Urinary bladder (tissue), 4 donors: ENCODE measurements at places on chromosomes 11 and 22. TPM values are rescaled to one million over a fixed set of nuclear protein-coding genes. Genes with fewer than 3 reads are reported as not detected.

The APOL5 gene
- polyA plus RNA-seq: not detected

The MPPED1 gene
- 0.23 TPM for polyA plus RNA-seq

The PHOX2A gene
- polyA plus RNA-seq: 1.1 TPM

The BACE1-AS gene
- 6.0 TPM for polyA plus RNA-seq

GRCh38 chr22:42855211-42855610 is 1.9 kb downstream of the ARFGAP3 start:
- DNase-seq: no peak

- DNase-seq: no peak
Measured at GRCh38 chr11:125343718-125344131, 152.3 kb downstream of the FEZ1 start.

DNA sequence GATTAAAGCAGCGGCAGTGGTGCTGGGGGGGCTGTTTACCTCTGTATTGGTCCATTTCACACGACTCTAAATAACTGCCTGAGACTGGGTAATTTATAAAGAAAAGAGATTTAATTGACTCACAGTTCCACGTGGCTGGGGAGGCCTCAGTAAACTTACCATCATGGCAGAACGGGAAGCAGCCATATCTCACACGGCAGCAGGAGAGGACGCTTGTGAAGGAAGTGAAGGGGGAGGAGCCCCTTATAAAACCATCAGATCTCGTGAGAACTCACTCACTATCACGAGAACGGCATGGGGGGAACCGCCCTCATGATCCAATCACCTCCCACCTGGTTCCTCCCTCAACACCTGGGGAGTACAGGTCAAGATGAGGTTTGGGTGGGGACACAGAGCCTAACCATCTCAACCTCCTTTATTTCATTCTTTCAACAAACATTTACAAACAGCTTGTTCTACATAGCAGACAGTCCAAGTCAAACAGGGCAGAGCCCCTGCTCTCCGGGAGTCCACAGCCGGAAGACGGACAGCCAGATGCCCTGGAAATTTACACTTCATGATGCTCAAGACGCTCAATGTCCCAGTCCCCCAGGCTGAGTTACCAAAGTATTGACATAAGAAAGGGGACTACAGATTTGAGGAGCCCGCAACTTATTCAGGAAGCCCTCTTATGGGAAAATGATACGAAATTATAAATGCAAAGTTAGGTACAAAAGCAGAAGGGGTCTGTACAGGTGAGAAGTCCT is 26.3 kb upstream of the HMGXB4 start:
- DNase-seq: no peak

DNA sequence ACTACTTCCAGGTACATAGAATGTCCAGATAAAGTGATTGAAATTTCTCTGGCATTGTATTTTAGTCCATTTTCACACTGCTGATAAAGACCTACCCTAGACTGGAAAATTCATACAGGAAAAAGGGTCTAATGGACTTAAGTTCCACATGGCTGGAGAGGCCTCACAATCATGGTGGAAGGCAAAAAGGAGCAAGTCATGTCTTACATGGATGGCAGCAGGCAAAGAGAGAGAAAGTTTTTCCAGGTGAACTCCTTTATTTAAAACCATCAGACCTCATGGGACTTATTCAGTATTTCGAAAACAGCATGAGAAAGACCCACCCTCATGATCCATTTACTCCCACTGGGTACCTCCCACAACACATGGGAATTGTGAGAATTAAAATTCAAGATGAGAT is 1359.7 kb upstream of the RAG2 start:
- no peak for DNase-seq

DNA sequence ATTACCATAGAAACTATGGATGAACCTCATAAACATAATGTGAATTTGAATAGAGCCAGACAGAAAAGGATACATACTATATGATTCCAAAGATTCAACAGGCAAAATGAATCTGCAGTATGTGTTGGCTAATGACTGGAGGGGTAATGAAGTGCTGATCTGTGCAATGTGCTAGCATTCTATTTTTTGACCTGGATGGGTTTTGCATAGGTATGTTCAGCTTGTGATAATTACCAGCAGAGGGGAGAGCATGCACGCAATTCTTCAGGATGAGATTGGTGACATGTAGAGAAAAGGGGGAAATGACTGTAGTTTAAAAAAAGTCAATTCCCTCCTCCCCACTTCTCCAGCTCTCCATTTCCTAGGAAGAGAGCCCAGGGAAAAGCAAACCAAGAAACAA is 618 bp upstream of the CCDC81 start:
- no peak for DNase-seq

DNA sequence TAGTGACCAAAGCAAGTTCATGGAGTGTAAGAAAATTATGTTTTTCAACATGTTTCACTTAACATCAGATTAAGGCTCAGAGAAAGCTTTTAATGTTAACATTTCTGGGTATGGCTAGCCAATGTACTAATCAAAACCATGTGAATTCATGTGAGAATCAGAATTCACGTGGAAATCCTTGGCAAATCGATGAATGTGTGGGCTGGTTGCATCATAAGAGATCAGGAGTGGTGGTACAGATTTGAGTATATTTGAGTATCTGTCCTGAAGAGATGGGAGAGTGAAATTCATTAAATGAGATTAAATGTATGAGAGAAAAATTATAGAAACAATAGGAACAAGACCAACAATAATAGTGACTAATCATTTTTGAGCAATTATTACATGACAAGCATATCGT is 638.6 kb upstream of the ANO5 start:
- DNase-seq: no peak

GRCh38 chr11:94932503-94932902 is 40.9 kb downstream of the CWC15 start:
- no peak for DNase-seq

DNA sequence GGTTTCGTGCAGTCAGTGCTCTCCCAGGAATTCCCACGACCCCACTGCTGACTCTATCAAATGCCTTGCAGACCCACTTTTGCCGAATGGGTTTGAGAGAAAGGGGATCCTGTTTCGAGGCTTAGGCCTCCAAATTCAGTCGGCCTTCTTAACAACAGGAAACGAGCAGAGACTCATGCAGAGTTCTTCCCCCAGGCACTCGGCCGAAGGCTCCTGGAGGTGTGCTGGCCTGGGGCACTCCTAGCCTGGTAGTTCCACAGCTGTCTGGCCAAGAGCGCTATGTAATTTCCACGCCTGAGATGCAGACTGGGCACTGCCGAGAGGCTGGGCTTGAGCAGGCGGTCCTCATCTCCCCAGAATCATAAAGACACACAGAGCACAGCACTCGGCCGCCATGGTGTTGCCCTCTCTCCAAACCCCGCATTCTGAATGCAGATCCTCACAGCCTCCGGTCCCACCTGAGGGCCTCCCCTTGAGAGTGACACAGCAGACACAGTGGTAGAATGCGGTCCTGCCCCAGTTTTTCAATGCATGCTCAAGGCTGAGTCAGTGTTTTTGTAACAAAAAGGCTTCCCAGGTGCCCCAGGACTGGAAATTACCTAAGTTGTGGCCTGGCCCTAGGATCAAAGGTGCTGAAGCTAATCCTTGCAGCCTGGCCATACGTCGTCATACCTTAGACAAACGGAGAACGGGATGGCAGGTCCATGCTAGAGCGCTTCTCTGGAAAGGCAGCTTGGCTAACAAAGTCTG is 30.2 kb upstream of the BID start:
- no peak for DNase-seq

DNA sequence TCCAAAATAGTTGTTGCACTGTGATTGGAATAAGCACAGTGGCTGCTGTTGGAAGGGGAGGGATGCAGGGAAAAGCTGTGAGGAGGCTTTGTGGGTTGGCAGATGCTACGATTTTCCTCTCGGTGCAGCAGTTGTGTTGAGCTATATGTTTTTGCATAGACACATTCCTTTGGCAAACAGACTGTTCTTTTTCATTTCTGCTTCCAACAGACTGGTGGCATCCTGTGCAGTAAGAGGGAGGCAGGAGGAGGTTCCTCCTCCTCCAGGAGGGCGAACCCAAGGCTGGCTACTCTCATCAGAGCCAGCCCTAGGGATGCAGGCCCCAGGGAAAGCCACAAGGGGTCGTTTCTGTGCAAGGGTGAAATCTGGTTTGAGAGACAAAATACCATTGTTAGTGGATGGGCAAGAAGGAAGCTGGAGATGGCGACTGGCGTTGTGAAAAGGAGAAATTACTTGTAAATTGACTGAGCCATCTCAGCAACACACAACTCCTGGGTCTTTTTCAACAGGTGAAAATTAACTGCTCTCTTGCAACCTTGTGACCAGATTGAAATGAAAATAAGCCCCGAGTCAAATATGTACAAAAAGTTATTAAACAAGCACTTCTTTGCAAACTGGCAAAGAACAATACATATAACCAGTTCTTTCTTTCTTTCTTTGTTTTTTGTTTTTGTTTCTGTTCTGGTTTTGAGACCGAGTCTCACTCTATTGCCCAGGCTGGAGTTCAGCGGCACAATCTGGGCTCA is 26.5 kb upstream of the UBASH3B start:
- DNase-seq: no peak

DNA sequence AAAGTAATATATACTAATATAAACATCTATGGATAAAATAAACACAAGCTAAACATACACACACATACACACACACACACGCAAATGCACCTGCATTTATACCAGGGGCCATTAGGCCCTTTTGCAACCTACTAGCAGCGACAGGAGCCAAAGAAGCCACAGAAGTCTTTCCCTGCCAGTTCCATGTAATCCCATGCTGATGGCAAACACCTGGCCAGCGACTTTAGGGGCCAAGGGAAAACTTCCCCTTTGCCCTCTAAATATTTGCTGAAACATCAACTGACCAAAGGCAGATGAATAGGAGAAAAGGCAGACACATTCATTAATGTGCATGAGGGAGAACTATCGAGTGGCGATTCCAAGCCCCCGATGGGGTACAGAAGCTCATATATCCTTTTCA is 14.8 kb upstream of the P2RY2 start:
- no peak for DNase-seq
